HS-5 (cell line): ENCODE measurements at places on chromosomes 13 and 19.

DNA sequence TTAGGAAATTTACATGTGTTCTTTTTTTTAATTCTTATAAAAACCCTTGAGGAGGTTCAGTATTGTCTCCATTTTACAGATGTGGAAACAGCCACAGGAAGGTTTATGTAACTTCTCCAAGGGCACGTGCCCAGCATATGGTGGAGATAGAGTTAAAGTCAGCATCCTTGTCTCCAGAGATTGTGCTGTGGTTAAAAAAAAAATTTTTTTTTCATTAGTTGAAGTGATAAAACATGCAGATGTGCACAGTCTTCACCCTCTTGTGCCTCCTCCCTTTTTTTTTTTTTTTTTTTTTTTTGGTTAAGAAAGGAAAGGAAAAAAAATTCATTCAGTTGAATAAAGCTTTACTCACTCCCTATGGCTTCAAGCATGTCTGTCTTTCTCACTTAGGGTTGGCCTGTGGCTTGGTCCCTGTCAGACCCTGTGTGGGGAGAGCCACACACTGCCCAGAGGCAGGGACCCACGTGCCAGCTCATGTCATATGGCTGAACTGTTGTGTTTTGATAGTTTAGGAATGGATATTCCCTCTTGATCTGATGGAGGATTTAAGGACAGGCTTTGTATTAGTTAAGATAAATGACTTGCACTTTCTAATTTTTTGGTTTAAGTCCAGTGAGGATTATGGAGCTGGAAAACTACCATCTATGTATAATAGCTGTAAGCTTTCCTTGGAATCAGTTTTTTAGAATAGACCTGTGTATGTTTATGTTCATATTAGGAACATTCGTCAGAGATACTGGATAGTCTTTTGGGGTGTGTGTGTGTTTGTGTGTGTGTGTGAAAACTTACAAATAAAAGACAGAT lies 19.3 kb downstream of the RNASEH2B start:
- DNase-seq, result no peak

DNA sequence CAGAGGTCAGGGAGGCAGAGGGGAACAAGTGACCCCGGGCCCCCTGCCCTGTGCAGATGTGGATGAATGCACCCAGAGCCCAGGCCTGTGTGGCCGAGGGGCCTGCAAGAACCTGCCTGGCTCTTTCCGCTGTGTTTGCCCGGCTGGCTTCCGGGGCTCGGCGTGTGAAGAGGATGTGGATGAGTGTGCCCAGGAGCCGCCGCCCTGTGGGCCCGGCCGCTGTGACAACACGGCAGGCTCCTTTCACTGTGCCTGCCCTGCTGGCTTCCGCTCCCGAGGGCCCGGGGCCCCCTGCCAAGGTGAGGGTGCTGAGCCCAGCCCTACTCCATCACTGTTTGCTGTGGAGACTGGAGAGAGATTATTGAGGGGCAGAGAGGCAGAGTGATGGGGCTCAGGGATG lies 9.9 kb downstream of the LTBP4 start:
- DNase-seq, result no peak

DNA sequence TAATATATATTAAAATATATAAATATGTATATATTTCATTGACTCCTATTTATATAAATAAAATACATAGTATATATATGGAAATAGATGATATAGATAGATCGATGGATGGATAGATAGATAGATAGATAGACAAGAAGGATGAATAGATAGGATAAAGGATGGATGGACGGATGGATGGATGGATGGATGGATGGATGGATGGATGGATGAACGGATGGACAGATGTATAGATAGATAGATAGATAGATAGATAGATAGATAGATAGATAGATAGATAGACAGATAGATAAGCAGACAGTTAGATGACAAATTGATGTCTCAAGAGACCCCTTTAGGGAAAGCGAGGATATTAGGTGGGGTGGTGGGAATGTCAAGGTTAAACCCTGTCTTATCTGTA lies 15.1 kb downstream of the CYP4F11 start:
- no peak for DNase-seq

- no peak for DNase-seq
Observed at GRCh38 chr13:31998131-31998530, 33.4 kb upstream of the FRY start.

DNA sequence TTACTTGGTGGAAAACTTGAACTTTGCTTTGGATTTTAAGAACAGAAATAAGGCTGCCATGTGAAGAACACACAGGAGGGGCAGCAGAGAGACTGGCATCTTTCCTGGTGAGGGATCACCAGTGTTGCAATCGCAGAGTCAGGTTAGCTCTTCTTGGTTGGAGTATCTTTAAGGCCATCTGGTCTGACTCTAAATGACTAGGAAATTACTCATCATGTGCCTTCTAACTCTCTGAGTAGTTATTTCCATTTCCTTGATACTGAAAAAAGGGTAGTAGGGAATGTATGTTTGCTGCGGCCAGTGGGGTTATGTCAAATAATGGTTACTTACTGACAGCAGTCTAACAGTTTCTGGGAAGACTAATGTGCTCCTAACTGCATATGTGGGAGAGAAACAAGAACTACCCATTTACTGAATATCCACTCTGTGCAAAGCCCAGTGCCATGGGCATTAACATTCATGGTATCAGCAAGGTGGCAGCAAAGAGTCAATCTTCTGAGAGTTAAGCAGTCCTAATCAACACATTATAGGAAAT lies 122.1 kb downstream of the COG6 start:
- peak; percentile 56 for DNase-seq

DNA sequence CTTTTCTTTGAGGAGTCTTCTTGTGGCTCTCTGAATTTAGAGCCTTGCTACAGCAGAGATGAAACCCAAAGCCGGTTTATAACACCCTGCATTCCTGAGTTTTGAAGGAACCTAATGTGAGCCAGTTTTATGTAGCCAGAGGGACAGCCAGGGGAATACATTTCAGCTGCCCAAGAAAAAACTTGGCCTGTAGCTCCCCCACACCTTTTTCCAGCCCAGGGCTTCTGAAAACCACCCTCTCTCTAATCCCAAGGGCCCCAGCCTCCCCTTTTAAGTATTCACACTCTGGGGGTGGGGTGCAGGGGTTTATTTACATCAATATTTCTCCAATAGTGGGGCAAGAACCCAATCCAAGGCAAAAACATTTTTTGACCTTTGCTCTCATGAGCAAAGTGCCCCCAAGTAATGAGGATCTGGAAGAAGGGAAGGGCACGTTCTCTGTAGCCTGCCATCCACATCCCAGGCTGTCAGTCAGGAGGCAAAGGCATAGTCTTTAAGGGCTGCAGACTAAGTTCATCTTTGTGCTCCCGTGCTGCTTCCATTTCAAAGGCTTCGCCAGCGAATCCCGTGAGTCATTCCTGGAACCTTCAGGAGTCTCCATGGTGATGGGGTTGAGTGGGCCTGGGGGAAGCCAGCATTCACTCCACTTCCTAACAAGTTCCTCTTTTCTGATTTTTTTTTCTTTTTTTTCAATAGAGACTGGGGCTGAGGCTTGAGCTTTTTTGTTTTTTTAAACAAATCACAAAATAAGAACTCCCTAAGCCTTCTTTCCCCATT lies 33.2 kb upstream of the MEDAG start:
- peak; percentile 14 for DNase-seq

DNA sequence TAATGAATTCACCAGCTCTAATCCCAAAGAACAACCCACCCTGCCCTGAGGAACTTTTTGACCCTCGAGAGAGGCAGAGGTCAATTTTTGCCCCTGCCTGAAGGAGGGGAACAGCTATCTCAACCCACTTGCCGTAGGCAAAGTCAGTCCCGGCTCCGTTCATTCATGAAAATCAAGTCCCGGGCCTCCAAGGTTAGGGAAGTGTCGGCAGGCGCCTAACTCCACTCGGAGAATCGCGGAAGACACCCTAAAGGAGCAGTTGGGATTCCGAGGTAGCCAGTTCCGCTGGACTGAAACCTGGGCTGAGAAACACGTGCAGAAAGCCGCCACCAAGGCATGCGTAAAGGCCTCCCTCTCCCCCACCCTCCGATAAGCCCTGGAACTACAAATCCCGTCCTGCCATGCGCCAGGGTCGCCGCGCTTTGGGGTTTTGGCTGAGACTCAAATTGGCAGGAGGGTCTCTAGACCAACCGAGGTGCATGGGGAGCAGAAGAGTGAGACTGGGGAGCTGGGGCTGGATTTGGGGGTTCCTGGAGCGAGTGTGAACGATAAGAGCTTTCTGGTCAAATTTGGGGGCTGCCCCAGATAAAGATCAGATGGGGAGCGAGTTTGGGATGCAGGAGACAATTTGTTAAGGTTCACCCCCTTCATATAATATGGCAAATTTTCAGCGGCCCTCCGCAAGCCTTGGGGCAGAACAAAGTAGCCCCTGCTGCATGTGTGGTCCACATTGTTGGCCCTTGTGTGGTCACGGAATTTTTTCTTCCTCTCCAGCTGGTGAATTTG lies at the start of gene TNPO2:
Gene TNPO2 (minus strand): TSS at position 292 of the 786 bp plus-strand sequence. CDS start 2,955 bp downstream, outside the sequence.
- no peak for DNase-seq

DNA sequence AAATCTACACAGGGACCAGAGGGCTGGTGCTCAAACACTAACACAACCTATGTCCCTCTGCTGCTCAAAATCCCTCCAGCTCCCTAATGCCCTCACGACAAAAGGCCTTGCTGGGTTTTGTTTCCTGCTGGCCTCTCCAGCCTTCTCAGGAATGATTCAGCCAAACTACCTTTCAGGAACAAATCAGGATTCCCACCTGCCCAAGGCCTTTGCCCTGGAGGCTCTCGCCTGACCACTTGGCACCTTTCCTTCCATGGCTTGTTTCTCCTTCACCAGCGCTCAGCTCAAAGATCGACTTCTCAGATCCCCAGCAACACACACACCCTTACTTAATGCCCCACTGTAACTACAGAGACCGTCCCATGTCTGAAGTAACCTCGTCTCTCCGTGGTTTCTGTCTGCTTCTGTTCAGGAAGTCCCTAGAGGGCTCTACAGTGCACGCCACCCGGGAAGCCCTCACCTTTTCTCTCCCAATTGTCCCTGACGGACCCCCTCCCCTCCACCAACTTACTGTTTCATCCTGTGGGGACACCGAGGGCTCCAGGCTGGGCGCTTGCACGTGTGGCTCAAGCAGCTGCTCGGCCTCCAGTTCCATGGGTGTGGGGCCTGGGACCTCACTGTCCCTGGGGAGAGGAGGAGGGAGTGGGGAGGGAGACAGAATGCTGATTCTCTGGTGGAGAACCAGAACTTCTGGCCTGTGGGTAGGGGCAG lies 3.2 kb upstream of the SIX5 start:
- no peak for DNase-seq

GRCh38 chr19:28445826-28446225 lies 767.1 kb downstream of the UQCRFS1 start:
- no peak for DNase-seq

DNA sequence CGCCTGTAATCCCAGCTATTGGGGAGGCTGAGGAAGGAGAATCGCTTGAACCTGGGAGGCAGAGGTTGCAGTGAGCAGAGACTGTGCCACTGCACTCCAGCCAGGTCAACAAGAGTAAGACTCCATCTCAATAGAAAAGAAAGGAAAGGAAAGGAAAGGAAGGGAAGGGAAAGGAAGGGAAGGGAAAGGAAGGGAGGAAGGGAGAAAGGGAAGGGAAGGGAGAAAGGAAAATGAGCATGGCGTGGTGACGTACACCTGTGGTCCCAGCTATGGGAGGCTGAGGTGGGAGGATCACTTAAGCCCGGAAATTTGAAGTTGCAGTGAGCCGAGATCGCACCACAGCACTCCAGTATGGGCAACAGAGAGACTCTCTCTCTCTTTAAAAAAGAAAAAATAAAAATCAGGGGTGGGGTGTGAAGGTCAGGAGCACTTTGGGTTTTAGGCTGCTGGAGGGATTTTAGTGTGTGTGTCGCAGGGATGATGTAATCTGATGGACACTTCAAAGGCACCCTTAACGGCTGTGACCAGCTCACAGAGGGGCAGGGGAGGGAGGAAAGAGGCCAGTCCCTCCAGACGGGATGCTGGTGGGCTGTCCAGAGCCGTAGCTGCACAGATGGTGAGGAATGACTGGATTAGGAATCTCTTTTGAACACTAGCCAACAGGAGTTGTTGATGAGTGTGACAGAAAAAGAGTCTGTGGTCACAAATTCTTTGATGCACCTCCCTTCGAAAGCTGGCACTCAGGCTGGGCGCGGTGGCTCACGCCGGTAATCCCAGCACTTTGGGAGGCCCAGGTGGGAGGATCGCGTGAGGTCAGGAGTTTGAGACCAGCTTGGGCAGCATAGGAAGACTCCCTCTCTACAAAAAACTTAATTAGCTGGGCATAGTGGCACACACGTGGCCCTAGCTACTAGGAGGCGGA lies 27.6 kb downstream of the TMPRSS9 start:
- DNase-seq, result no peak

GRCh38 chr13:98915981-98916380 lies 61.9 kb downstream of the DOCK9 start:
- DNase-seq, result no peak

DNA sequence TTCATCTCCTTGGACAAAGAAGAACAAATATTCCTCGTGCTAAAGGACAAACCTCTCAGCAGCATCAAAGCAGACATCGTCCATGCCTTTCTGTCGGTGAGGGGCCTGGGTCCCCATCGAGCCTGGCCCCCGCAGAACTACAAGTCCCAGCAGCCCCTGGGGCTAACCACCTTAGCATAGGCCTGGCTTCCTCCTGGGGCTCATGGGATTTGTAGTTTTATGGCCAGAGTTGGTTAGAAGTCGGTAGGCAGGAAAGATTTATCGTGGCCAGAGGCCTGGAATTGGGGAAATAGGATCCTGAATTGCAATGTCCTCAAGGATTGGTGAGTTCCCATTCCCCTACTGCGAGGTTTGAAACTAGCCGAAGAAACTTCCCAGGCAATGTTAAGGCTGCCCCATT lies 19.6 kb downstream of the TMEM150B start:
- no peak for DNase-seq

GRCh38 chr19:50686310-50687032 lies 33.1 kb downstream of the SHANK1 start:
- DNase-seq, result no peak

- no peak for DNase-seq
Observed at GRCh38 chr19:49669516-49669915, 3.8 kb downstream of the BCL2L12 start.

DNA sequence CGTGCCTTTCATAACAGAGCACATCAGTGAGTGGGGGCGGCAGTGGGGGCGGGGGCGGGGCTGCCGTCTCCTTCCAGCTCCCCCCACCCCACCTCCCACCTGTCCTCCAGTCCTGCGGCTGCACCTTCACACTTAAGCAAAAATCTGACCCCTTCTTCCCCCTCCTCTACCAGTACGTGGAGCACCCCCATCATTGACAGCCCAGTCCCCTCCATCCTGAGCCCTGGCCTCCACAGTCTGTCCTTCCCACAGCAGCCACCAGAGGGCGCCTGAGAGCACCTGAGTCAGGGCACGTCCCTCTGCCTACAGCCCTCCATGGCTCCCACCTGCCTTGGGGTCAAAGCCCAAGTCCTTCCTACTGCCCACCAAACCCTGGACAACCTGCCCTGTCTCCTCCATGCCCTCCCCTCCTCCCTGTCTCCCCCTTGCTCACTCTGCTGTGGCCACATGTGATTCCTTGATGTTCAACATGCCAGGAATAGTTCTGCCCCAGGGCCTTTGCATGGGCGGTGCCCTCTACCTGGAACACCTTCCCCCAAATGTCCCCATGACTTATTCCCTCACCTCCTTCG lies 4.0 kb downstream of the EBI3 start:
- no peak for DNase-seq

- DNase-seq, result no peak
Observed at GRCh38 chr13:97300871-97301270, 78.7 kb downstream of the MBNL2 start.

- peak; percentile 59 for DNase-seq
Observed at GRCh38 chr19:17473041-17473440, 2.7 kb downstream of the SLC27A1 start.
